ENCODE measurements at places on chromosomes 11 and 22. TPM values are rescaled to one million over a fixed set of nuclear protein-coding genes. Genes with fewer than 3 reads are reported as not detected.

MRGPRF gene
- total RNA-seq: 0.14 TPM

PATE2 gene
- not detected for total RNA-seq

MORC2 gene
- total RNA-seq: 23.8 TPM

RCOR2 gene
- 1.8 TPM for total RNA-seq

SLC7A4 gene
- 0.11 TPM for total RNA-seq

LAYN gene
- total RNA-seq: 8.1 TPM

Measured in foreskin keratinocyte (primary cell).